ENCODE measurements at places on chromosomes 12 and 14. TPM values are rescaled to one million over a fixed set of nuclear protein-coding genes. Genes with fewer than 3 reads are reported as not detected.

DNA sequence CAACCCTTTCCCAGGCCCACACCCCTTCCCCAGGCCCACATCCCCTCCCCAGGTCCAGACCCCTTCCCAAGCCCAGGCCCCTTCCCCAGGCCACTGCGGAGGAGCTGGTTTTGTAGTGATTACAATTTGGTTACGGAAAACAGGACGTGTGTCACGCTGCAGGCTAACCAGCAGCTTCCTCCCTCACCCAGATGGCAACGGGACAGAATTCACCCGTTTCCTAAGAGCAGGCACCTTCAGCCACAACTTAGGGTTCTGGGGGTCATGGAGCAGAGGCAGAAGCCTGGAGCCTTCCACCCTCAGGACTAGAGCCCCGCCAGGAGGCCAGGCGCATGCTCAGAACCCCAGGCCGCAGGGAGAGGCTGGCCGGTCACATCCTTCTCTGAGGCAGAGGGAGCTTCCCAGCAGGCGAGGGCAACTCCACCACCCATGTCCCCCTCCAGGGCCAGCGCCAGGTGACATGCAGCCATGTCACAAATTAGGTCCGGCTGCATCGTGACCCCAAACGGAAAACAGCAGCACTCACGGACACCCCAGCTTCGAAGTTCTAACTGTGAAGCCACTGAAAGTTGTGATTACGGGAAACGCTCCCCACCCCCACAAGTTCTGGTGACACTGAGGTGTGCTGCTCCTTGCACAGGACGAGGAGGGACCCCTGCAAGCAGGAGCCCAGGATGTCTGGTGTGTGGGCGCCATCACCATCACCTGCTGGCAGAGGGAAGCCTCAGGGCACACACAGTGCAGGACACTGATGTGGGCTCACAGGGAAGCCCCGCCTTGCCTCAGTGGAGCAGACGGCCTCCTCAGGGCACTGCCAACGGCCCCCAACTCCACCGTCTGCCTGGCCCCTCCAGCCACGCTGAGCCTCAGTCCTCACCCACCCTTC is 7.7 kb downstream of the BRF1 start:
- no peak for DNase-seq

Gene MMP14
- 187 TPM for total RNA-seq

Gene RNF31
- total RNA-seq: 87.9 TPM

Gene CLEC2A
- total RNA-seq: not detected

DNA sequence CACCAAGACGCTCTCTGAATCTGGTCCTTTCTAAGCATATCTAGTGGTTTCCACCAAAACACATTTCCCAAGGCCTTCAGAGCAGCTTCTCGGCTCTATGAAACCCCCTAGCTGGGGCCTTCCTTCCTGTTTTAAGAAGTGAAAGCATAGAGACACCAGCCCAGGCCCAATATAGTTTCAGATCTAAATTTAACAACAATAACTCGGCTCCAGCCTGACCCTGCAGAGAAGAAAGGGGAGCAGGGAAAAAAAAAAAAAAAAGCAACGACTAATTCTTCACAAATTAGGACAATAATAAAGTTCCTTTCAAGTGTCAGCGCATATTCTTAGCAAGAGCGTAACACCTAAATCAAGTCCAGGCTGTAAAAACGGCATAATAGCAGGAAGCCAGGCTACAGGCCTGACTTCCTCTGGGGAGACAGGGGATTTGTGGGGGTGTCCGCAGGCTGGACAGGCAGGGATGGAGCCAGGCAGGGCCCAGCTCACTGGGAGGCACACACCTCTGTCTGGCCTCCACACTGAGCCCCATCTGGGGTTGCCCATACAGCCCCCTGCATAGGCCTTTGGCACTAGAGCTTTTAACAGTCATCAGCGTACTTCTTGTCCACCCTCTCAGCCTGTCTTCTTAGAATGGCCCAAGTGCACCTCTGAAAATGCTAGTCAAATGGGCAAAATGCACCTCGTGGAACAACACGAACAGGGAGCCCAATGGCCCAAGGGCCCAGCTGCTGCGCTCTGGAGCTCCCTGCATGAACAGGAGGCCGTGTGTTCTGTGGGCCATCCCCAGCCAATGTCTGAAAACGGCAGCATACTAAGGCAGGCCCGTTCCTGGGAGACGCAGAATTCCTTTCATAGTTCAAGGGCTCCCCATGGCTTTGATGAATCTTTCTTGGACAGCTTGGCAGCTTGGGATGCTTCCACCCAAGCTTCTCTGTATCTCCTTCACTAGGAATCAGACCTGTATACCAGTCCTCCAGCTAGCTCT is 772.9 kb downstream of the MED13L start:
- no peak for DNase-seq

- no peak for DNase-seq
These were observed 476.9 kb downstream of the SLC6A15 start for GRCh38 chr12:84435682-84436081.

- DNase-seq: no peak
These were observed 106.4 kb downstream of the GPR135 start for GRCh38 chr14:59358784-59359183.

Gene ZNF385A
- total RNA-seq: 38.8 TPM

Gene CHGA
- 5.4 TPM for total RNA-seq

DNA sequence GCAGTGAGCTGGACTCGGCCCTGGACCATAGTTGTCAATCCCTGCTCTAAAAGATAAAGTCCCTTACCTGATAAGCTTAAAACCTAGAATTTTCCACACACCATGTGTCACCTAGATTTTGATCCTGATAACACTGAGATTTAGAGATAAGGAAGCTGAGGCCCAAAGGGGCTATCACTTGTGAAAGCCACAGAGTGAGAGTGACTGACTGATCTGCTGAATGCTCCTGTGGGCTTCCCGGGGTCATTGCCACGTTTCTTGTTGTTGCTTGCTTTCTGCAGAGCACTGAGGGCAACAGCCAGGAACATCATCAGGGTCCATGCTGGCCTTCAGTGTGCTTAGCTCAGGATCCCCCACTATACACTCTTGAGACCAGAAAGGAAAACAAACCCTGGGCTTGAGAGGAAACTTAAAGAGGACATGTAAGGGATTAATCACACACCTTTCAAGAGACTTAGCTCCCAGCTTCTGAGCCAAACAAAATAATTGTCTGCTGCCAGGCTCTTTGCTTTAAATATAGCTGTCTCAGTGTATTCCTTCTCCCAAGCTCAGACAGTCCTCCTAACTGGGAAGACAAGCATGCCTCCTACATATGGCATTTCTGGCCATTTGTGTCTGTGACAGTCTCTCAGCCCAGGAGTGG is 82.6 kb upstream of the ARHGAP5 start:
- DNase-seq: no peak

DNA sequence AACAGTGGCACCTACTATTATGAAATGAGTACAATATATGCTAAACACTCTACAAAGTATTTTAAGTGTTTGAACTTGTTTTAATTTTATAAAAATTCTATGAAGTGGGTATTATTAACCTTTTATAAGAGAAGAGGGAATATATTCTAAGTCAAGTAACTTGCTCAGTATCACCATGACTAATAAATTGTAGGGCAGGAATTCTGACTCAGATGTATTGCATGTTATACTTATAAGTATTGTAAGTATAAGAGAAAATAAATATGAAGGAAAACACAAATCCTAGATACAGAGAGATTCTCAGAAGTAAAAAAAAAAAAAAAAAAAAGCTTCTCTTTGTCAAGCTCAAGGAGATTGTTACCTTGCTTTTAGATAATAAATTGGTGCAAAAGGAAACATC is 893.2 kb downstream of the SLC16A7 start:
- DNase-seq: no peak

Gene SMOC1
- 9.8 TPM for total RNA-seq

GRCh38 chr12:7154042-7154441 is 23.9 kb downstream of the CLSTN3 start:
- DNase-seq: no peak

- DNase-seq: no peak
These were observed 104.3 kb upstream of the TMCC3 start for GRCh38 chr12:94754653-94755052.

Gene CARMIL3
- total RNA-seq: 1.2 TPM

Gene SYCP3
- not detected for total RNA-seq

- DNase-seq: no peak
These were observed 818 bp upstream of the SUOX start for GRCh38 chr12:55996201-55996714.

GRCh38 chr12:22287101-22287500 is 47.4 kb downstream of the ST8SIA1 start:
- no peak for DNase-seq

- no peak for DNase-seq
These were observed 120.4 kb downstream of the ADCK1 start for GRCh38 chr14:77920312-77920711.

DNA sequence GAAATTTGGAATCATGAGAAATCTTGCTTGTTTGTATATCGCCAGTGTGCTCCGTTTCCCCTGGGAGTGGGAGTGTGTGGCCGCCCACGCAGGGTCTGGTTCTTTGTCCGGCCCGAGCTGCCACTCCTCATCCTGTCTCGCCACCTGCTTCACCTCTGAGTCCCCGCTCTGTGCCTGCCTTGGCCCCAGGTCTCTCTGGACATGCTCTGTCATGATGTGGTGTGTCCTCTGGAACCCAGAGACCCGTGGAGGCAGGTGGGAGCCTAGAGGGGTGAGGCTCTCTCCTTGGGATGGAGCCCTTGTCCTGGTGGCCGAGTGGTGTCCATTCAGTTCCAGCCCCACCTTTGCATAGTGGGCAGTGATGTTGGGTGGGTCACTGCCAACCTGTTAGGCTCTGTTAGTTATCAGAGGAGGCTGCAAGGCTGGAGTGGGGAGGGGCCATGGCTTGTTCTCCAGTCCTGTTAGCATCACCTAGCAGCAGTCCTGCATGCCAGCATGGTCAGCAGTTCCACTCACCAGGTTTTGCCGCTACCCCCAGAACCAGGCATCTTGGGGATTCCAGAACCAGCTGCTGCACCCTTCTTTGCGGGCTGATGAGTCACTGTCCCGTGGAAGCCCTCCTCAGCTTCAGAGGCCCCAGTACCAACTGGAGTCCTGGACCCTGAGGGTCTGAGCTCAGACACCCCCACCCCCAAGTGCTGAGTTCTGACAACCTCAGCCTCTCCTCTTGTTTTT is 76.5 kb downstream of the EP400 start:
- no peak for DNase-seq

- no peak for DNase-seq
These were observed 218.0 kb downstream of the PPFIA2 start for GRCh38 chr12:81541121-81541520.

DNA sequence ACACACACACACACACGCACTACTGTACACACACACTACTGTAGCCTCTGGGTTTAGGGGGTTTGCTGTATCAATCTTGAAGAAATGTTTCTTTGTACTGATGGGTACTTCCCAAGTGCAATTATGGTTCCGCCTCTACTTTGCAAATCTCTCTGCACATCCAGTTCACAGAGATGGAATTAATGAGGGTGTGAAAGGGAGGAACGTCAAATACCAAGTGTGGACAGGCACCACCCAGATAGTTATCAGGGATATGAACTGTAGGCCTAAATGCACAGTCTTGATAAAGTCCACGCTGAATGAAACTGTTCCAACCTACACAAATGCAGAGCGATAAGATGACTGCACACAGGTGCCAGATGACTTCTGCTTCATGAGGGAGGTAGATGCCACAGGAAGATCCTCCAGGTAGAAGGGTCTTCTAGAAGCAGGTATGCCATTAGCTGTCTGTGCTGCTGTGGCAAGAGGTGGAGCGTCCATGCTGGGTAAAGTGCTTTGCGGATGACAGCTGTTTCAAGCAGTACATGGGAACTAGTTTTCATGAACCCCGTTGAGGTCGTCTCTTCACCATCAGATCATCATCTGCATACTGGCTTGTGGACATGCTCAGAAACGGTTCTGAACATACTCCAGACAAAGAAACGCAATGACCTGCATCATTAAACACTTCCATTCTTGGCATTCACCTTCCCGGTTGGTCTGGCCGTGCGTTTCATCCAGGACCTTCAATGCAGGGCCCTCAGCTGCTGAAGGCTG is 314.3 kb upstream of the RTL1 start:
- DNase-seq: peak; percentile 52

GRCh38 chr14:53450871-53451270 is 297.7 kb upstream of the DDHD1 start:
- no peak for DNase-seq

Gene CEBPE
- not detected for total RNA-seq

Gene TAS2R7
- total RNA-seq: not detected

DNA sequence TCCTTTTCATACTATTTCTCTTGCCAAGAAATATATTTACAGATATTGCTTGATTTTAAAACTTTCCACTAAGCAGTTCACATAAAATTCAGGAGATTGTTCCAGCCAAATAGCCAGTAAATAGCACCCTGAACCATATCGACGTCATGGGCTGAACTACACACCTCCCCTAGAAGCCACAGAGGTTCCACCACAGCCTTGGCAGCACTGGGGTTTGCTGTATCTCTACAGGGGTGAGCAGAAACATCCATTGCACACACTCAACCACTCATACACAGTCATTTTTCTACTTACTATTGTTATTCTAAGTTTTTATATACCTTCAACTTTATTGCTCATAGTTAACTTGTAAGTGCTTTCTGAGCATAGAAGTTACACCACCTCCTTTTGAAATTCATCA is 8.1 kb upstream of the EIF2S3B start:
- DNase-seq: no peak

DNA sequence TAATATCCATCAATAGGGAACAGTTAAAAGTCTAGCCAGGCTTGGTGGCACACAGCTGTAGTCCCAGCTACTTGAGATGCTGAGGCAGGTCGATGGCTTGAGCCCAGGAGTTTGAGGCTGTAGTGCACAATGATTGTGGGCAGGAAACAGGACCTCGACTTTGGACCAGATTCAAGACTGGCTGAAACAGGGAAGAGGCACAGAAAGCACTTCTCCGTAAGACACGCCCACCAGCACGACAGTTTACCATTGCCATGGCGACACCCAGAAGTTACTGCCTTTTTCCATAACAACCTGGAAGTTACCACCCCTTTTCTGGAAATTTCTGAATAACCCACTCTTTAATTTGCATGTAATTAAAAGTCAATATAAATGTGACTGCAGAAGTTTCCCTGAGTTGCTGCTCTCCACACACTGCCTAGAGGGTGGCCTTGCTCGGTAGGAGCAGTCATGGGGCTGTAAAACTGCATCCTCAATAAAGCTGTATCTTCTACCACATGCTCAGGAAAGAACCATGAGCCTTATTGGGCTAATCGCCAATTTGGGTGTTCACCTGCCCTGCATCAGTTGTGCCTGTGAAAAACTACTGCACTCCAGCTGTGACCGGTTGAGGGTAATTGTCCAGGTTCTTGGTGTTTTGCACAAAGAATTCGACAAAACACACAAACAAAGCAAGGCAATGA is 4.6 kb upstream of the LRRC23 start:
- DNase-seq: no peak

- DNase-seq: no peak
These were observed 10.0 kb downstream of the STAC3 start for GRCh38 chr12:57240926-57241401.

Gene FOXN3
- 111 TPM for total RNA-seq

Gene CALM1
- 260 TPM for total RNA-seq

Gene PLA2G1B
- not detected for total RNA-seq

GRCh38 chr12:53101931-53102781 is 1.1 kb upstream of the SOAT2 start:
- no peak for DNase-seq
